K562 (cell line): ENCODE measurements at places on chromosomes 3 and 15. TPM values are rescaled to one million over a fixed set of nuclear protein-coding genes. Genes with fewer than 3 reads are reported as not detected.

DNA sequence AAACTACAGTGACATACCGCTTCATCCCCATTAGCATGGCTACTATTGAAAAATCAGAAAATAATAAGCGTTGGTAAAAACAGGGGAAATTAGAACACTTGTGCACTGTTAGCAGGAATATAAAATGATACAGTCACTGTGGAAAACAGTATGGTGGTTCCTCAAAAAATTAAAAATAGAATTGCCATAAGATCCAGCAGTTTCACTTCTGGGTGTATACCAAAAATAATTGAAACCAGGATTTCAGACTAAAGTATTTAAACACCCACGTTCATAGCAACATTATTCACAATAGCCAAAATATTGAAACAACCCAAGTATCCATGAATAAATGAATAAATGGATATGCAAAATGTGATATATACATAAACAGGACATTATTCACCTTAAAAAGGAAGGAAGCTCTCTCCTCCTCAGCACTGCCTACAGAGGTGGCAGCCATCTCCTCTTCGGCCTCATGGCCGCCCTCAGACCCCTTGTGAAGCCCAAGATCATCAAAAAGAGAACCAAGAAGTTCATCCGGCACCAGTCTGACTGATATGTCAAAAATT is 34.1 kb downstream of the NGLY1 start:
- peaks cover 88% of the 10 kb centered on the region for H3K36me3 ChIP-seq
- DNase-seq = no peak
- no peak overlapping the region for H3K4me3 ChIP-seq
- H3K27me3 ChIP-seq = no peaks in the 10 kb centered on the region

GRCh38 chr15:40247406-40247971 is 8.6 kb downstream of the PAK6 start:
- H3K27me3 ChIP-seq = peaks cover 2% of the 10 kb centered on the region; the same call in 1 of the 3 replicates
- no peak overlapping the region for H3K27ac ChIP-seq
- DNase-seq = no peak
- H3K4me3 ChIP-seq = no peak overlapping the region
- no peaks in the 10 kb centered on the region for H3K36me3 ChIP-seq
- peaks cover 17% of the 10 kb centered on the region; the same call in 2 of the 3 replicates for H3K4me1 ChIP-seq

- no peaks in the 10 kb centered on the region for H3K4me1 ChIP-seq
- H3K27ac ChIP-seq = no peak overlapping the region
- no peak overlapping the region for H3K4me3 ChIP-seq
- no peak for DNase-seq
- no peaks in the 10 kb centered on the region for H3K36me3 ChIP-seq
- H3K27me3 ChIP-seq = no peaks in the 10 kb centered on the region
Observed at GRCh38 chr3:7315037-7315436, 454.1 kb downstream of the GRM7 start.

Gene GPR149
- not detected in 2 replicates for total RNA-seq

GRCh38 chr3:164658125-164658524 is 420.2 kb downstream of the SI start:
- H3K27me3 ChIP-seq = no peaks in the 10 kb centered on the region
- H3K36me3 ChIP-seq = no peaks in the 10 kb centered on the region
- H3K4me3 ChIP-seq = no peak overlapping the region
- no peaks in the 10 kb centered on the region for H3K4me1 ChIP-seq

DNA sequence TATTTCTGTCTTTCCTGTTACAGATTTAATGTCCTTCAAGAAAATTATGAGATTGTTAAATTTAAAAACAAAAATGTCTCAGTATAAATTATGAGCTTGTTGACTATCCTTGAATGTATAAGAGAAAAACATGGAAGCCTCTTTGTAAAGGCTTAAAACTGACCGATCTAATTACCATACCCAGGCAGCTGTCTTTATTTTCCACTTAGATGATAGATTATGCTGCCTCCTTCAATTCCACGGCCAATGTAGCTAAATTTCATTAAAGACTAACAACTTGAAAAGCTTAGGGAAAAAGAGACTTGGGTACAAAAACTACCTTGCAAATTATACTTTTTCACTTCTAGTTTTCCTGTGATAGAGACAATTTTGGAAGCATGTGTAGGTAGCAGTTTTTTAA is 88.3 kb downstream of the ATP10A start:
- H3K27me3 ChIP-seq = peaks cover 35% of the 10 kb centered on the region; the same call in 1 of the 2 replicates
- H3K4me1 ChIP-seq = peaks cover 5% of the 10 kb centered on the region; the same call in 1 of the 2 replicates
- no peaks in the 10 kb centered on the region for H3K36me3 ChIP-seq
- no peak for DNase-seq
- no peak overlapping the region for H3K27ac ChIP-seq
- no peak overlapping the region for H3K4me3 ChIP-seq
